ENCODE measurements at places on chromosomes 1 and 21. TPM values are rescaled to one million over a fixed set of nuclear protein-coding genes. Genes with fewer than 3 reads are reported as not detected.

DNA sequence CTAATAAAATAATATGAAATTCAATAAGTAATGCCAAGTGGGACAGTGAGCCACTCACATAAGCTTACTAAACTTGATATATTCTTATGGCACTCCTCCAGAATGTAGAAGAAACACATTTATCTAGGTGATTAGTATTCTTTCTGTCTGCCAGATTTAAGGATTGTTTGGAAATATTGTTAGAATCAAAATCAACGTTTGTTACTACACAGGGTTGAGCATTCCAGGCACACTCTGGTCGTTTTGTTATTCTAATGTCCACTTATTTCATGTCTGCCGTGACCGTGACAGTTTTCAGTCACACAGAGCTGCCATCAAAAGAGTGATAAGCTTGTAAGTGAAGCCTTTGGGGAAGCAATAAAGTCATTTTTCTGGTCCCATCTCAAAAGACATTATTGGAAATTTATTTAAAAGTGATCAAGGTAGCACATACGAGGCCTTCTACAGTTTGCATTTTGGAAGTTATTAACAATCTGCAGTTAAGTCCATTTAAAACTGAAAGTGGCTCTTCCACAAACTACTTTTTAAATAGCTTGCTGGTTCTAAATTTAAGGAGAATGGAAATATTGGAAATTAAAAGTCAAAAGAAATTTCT lies 38.0 kb downstream of the NFIA start:
- DNase-seq, result no peak
- H3K4me3 ChIP-seq, result no peak overlapping the region
- no peak overlapping the region for H3K27ac ChIP-seq
- no peaks in the 10 kb centered on the region for H3K36me3 ChIP-seq

GRCh38 chr1:159122005-159122621 lies 45.5 kb upstream of the AIM2 start:
- no peak overlapping the region for H3K4me3 ChIP-seq
- no peaks in the 10 kb centered on the region for H3K4me1 ChIP-seq
- H3K36me3 ChIP-seq, result no peaks in the 10 kb centered on the region
- no peak for DNase-seq

GRCh38 chr1:183143576-183144315 lies 42.3 kb upstream of the LAMC2 start:
- H3K36me3 ChIP-seq, result peaks cover 22% of the 10 kb centered on the region
- peaks cover 23% of the 10 kb centered on the region for H3K4me1 ChIP-seq
- no peak overlapping the region for H3K27ac ChIP-seq
- H3K4me3 ChIP-seq, result no peak overlapping the region

KRTAP7-1 gene
- total RNA-seq, result not detected

All from SJCRH30 (cell line).